Caki2 (cell line): ENCODE measurements at places on chromosomes 7 and 10. TPM values are rescaled to one million over a fixed set of nuclear protein-coding genes. Genes with fewer than 3 reads are reported as not detected.
A peak's percentile ranks its signal among the peaks of the same experiment; 100 is the strongest.

DNA sequence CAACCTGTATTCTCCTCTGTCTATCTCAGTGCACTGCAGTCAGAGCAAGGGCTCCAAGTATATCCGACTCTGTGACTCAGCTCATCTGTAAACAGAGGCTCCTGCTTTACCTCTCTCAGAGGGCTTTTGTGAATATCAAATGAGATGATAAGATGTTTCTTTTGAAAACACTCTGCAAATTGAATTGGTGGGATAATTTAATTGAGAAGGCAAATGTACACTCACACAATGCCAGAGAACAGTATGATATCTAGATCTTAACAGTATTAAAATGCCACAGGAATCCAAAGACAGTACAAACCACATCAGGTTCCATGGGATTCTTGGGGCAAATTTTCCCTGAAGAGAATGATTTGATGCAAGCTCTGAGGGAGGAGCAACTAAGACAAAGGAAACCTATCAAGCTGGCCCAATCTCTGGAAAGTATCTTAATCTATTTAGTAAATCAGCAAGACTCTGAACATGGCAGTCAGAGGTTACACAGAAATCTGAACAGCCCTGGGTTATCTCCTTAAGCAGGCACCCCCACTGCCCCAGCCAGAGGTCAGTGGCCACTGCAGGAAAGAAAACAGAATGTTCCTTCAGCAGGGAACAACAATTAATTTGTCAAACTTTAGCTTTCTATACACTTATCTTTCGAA lies 45.9 kb downstream of the DOCK4 start:
- peak; percentile 54 for DNase-seq

- DNase-seq = no peak
Observed at GRCh38 chr7:147990079-147990478, 600.5 kb upstream of the C7orf33 start.

GRCh38 chr7:110388457-110388856 lies 702.5 kb upstream of the LRRN3 start:
- no peak for DNase-seq

DNA sequence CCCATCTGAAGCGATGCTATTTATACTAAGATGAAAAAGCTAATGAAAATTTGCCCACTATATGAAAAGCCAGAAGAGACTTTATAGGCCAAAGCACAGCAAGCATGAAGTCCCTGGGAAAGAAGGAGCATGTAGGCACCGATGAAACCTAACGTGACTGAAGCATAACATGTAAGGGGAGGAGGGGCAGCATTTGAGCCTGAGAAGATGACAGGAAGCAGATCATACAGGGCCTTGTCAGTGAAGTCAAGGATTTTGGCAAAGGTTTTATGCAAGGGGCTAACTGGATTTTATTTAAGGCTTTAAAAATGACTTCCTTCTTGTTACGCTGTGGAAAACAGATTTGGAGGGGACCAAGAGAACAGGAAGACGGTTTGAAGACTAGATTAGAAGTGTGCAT lies 744.0 kb downstream of the PHTF2 start:
- DNase-seq = no peak

DNA sequence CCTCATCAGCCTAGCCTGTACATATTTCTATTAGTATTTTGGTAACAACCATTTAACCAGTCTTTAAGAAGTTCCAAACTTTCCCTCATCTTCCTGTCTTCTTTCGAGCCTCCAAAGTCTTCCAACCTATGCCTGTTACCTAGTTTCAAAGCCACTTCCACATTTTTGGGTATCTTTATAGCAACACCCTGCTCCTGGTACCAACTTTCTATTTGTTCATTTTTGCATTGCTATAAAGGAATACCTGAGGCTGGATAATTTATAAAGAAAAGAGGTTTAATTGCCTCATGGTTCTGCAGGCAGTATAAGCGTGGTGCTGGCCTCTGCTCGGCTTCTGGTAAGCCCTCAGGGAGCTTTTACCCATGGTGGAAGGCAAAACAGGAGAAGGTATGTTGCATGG lies 578.8 kb upstream of the AUTS2 start:
- DNase-seq = no peak

- DNase-seq = no peak
Observed at GRCh38 chr10:85959239-85959638, 407.4 kb downstream of the GRID1 start.

KCNIP2 gene
- total RNA-seq = 0.20 TPM in 1 of 2 replicates, not detected in the other
